SK-N-MC (cell line): ENCODE measurements at places on chromosomes 6 and 20.

- no peak for DNase-seq
These were observed 553.1 kb upstream of the MAN1A1 start for GRCh38 chr6:119902681-119903080.

DNA sequence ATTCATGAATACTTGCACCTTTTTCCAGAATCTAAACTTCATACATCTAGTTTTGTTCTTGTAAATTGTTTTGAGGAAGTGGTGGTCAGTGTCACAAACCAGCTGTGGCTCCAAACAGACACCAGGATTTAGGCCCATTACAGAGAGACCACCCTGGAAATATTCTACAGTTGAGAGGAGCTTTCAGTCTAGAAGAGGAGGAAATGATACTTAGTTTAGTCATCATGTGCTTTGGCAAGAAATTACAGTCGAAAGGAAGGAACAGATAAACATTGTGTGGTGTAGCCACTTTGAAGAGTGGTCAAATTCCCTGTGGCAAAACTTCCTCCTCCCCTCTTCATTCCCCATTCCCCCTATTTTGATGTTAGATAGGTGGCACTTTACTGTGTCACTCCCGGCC lies 15.7 kb downstream of the DCBLD1 start:
- no peak for DNase-seq

DNA sequence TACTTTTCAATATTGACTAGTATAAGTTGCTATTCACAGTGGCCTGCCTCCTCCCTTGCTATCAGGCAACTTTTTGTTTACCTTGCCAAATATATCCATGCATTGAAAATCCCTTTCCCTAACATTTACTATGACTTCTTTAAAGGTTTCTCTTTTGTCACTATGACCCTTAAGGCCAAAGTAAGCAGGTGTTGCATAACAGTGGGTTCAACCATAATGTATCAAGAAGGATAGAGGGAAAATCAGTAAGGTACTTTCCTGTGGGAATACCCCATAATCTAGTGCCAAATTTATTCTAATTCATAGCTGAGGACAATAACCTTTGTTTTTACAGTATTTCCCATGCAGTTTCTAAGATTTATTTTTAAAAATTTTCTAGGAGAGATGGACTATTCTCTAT lies 527.6 kb downstream of the CDKAL1 start:
- no peak for DNase-seq

DNA sequence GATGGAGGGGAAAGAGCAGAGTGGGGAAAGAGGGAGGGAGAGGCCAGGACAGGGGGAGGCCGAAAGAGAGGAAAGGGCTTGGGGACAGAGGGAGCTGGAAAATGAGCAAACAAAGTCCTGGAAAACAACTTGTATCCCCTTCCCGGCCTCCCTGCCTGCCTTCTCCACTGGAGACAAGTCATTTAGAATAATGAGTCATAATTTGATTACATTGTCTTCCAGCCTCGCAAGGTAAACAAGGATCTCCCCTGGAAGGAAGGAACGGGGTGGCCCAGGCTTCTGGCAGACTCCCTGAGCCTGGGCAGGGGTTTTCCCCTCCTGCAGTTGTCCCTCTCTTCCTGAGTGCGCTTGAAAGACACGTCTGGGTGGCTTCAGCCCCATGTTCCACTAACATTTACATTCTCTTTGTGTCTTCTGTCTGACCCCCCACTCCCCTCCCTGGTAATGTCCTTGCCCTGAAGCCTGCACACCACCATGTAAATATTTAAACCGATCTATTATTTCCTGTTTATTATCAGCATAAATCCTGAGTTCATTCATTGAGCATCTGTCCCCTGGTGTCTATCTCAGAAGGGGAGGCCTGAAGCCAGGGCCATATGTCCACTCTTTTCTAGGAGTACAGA lies 12.1 kb upstream of the MRPS18A start:
- no peak for DNase-seq

DNA sequence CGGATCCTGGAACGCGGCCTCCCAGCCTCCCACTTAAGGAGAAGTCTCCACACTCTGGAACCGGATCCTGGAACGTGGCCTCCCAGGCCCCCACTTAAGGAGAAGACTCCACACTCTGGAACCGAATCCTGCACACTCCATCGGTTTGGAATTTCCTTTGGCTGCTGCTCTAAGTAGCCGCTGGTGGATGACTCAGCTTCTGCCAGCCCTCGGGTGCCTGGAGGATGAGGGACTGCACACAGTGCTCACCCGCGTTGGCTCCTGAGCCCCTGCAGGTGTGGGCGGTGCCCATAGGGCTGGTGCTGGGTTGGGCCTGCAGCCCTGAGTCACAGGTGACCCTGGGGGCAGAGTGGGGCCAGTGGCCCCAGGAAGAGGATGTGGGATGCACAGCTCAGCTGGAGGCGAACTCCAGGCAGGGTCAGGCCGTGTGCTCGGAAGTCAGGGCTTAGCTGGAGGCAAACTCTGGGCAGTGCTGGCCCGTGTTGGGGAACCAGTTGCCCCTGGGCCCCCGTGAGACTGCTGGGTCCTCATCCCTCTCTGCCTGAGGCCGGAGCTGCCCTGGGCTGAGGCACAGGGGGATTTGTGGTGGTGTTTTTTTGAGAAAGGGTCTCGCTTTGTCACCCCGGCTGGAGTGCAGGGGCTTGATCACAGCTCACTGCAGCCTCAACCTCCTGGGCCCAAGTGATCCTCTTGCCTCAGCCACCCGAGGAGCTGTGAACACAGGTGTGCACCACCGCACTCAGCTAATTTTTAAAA lies 13.9 kb upstream of the TNFRSF6B start:
- no peak for DNase-seq

DNA sequence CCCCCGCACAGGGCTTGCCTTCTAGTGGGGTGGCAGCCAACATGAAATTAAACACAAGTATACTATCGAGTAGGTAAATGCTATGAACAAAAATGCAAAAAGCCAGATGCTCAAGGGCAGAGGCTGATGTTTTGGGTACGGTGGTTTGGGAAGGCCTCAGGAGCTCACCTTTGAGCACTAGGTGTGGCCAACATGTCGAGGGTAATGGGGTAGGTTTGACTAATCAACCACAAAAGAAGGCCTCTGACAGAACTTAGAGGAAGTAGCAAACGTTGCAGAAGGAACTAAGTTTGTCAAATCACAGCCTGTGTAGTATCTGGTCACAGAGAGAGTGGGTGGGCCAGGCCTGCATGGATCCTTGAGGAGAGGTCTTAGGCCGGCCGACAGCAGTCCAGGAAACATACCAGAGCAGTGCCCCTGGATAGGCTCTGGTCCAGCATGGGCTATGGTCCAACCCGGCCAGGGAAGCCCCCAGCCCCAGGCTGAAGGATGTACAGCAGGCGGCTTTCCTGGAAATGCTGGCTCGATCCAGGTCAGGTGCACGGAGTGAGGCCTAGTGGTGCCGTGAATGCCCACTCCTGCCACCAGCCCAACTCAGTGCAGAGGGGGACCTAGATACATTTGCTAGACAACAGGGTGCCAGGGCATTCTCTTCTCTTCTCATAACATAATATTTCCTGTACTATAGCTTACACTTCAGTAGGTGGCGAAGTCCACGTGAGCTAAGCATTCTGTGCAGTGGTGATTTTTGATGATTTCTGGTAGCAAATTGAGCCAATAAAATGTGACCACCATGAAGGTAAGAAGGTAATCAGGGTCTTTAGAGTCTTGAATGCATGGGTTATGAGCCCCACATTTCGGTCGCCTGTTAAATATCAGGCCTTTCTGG lies 56.3 kb upstream of the CD93 start:
- DNase-seq = no peak

DNA sequence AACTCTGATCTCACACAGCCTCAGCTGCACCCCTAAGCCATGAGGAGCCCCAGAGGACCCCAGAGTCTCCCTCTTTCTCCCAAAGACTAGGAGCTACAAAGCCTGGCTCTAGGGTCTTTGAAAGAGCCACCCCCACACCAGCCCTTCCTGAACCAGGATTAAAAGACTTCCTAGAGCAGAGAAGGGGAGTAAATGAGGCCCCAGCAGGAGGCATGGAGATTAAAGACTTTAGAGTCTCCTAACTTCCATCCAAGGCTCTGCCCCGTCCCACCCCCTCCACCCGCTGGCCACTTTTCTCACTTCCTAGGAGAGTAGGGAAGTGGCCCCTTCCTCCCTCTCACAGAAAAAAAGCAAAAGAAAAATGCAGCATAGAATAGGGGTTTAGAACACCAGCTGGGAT lies 1.7 kb downstream of the PREX1 start:
- DNase-seq = no peak

DNA sequence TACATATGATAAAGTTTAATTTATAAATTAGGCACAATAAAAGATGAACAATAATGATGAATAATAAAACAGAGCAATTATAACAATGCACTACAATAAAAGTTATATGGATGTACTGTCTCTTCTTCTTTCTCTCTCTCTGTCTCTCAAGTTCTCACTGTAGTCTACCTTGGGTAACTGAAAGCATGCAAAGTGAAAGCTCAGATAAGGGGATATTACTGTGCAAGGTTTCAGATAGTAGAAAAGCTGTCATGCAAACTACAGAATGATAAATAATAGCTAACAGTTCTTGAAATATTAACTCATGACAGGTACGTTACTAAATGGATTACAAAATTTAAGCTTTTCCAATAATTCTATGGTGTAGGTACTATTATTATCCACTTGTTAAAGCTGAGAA lies 311.9 kb upstream of the PRDM1 start:
- no peak for DNase-seq
